ENCODE measurements at places on chromosomes 2 and 18.

GRCh38 chr2:13141315-13141714, 424.6 kb downstream of the TRIB2 start:
- DNase-seq, result no peak

DNA sequence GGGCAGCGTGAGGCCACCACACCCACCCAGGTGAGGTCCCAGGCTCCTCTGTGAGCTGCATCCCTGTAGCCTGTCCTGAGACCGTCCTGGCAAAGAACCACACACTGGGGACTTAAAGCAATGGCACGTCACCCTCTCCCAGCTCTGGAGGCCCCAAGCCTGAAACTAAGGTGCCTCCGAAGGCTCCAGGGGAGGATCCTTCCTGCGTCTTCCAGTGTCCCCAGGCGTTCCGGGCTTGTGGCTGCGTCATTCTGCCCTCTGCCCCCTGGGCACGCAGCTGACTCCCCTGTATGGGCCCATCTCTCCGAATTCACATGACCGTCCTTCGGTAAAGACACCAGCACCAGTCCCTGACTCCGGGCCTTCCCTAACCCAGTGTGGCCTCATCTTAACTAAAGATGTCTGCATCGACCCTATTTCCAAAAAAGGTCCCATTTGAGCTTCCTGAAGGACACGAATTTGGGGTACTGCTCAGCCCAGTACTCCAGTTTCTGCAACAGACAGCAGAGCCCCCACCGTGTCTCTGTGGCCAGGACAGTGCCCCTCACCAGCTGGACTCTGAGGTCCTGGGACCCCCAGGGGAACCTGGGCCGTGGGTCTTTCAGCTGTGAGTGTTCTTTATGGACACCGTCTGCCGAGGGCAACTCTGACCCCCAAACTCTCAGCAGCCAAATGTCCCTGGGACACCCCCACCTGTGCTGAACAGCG, 75.2 kb upstream of the CTDP1 start:
- DNase-seq, result no peak

- DNase-seq, result no peak
These were observed 103.3 kb downstream of the ALK start for GRCh38 chr2:29817801-29818680.

DNA sequence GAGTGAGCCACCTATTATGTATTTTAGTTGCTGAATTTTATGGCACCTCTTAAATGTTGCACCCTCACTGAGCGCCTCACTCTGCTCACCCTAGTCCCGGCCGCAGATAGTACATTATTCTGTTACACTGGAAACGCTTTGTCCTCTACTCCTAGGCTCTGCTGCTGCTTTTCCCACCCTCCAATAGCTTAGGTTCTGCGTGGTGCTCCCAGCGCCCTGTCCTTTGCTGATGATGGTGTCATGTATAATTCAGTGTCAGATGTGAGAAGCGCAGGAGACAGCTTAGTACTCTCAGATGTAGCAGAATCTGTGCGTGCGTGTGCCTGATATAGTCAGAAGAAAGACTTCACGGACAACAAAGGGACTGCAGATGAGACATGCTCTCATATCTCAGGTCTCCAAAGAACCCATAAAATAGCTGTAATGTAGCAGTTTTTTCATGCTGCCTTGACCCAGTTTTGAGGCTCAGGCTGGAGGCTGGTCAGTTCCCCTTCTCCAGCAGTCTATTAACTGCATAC, 1.4 kb upstream of the REEP1 start:
- no peak for DNase-seq

DNA sequence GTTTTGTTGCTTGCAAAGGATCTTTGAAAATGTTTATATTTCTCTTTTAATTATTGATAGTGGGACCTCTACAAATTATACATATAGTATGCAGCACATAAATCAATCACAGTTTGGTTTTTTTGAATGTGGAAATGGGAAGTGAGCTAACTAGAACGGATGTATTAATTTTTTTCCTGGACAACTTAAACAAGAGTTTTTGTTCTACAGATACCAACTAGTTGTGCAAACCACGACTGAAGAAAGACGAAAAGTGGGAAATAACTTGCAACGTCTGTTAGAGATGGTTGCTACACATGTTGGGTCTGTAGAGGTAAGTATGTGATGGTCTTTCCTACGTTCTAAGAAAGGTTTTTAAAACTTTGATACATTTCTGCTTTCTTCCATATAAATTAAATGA, 39.2 kb downstream of the NDC80 start:
- no peak for DNase-seq

All from suppressor macrophage treated with lipopolysaccharide for 1 hour (primary cell).